ENCODE measurements at places on chromosomes 13 and 19.

DNA sequence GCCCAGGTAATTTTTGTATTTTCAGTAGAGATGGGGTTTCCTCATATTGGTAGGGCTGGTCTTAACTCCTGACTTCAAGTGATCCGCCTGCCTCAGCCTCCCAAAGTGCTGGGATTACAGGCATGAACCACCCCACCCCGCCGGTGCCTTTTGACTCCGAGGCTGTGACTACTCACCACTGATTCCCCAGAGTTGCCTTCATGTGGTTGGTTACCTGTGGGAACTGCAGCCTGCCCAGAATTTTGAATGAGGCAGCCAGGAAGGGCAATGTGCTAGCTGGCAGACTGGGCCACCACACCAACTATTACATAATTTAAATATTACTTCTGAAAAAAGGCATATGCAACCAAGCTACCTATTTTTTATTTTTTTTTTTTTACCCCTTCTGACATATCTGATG lies 42.8 kb downstream of the N4BP2L2 start:
- no peak for DNase-seq

GRCh38 chr13:24557081-24557480 lies 44.5 kb upstream of the PARP4 start:
- no peak for DNase-seq

- DNase-seq: no peak
Observed at GRCh38 chr19:48698046-48698445, 2.3 kb downstream of the FUT2 start.

- no peak for DNase-seq
Observed at GRCh38 chr19:27966390-27966816, 1246.5 kb downstream of the UQCRFS1 start.

GRCh38 chr19:55247621-55248099 lies 11.2 kb downstream of the PPP6R1 start:
- no peak for DNase-seq
